ENCODE measurements at places on chromosomes 3 and 15.
A peak's percentile ranks its signal among the peaks of the same experiment; 100 is the strongest.

- DNase-seq = no peak
These were observed 138.4 kb downstream of the LEKR1 start for GRCh38 chr3:156964577-156964976.

GRCh38 chr15:32746116-32746857, 28.5 kb downstream of the GREM1 start:
- no peak for DNase-seq

GRCh38 chr3:172635588-172635987, 75.3 kb downstream of the NCEH1 start:
- peak; percentile 96 for DNase-seq

- DNase-seq = no peak
These were observed 118.3 kb downstream of the RFTN1 start for GRCh38 chr3:16395212-16395611.

DNA sequence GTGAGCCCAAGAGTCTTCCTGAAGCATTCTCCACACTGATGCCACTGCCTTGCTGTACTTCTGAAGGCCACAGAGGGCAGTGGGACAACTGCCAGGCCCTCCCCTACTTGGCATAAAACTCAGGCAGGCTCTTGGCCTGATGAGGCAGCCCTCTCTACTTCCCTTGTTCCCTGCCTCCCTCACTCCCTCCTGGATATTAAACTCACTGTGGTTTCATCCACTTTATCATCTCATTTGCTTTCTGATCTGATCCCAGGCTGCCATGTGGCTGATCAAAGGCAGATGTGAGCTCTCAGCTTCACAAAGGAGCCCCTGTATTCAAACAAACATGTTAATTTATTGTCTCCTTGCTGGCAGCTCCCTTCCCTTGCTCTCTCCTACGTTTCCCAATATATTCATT, 533.5 kb downstream of the IGSF11 start:
- DNase-seq = peak; percentile 2

DNA sequence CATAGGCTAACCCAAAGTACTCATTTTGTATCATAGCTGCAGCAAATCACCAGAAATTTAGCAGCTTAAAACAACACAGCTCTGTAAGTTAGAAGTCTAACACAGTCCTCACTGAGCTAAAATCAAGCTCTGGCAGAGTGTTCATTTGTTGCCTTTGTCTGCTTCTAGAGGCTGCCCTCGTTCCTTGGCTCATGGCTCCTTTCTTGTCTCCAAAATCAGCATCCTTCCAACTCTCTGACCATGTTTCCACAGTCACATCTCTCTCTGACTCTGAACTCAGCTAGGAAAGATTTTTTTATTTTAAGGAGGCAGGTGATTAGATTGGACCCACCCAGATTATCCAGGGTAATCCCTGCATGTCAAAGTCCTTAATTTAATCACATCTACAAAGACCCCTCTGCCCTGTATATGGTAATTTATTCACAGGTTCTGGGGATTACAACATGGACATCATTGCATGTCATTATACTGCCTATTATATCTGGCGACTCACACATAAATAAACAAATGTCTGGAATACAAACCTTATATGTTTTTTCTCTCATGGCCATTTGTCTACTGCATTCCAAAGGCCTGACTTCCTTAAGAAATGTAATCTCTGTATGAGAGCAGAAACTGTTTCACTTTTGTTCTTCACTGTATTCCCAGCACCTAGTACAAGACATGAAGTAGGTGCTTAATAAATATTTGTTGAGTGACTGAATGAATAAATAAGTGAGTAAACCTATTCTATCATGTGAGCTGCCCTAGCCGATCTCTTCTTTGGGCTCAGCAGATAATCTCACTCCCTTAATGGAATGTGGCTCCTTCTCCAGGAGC, 15.1 kb upstream of the UACA start:
- peak; percentile 89 for DNase-seq

- DNase-seq = peak; percentile 66
These were observed 590 bp downstream of the POLG start for GRCh38 chr15:89333959-89334509.

DNA sequence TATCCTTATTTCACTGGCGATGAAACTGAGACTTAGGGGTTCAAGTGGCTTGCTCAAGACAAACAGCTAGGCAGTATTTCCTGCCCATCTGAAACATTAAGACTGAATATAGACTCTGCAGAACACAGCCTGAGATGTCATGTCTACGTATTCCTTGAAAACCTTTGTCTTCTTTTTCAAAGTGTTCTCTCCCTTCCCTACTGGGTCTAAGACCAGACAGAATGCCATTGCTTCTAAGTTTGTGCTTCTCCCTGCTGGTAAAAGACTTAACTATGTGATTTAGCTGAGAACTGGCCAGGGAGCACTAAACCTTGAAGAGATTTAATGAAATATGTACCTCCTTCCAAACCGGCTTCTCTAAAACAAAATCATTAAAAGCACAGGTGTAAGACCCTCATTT, 9.9 kb downstream of the BCL6 start:
- DNase-seq = no peak

- no peak for DNase-seq
These were observed 53.1 kb upstream of the TAMM41 start for GRCh38 chr3:11899826-11900225.

DNA sequence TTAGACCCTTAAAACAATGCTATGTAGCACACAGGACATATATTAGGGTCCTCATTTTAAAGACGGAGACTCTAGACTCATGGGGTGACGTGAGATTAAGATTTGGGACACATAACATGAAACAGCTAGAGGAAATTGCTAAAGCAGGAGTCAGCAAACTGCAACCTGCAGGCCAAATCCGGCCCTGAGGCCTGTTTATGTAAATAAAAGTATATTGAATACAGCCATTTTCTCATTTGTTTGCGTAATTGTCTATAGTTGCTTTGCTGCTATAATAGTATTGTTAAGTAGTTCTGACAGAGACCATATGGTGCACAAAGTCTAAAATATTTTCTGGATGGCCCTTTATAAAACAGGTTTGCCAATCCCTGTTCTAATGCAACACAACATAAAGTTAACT, 115.5 kb downstream of the TMCO5A start:
- no peak for DNase-seq

DNA sequence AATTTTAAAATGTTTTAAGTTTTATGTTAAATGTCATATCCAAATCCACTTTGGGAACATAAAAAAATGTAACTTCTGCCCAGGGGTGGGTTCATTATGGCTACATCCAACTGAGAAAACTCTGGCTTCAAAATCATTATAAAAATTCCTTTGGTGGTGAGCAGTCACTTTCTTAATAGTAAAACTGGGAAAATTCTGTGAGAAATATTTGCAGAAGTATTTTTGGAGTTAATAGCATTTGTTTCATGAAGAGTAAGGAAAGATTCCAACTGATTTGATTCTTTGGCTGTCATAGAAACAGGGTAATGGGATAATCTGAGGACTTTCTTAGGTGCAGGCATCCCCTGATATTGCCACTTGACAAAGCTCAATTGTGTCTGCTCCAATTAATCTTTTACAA, 38.8 kb downstream of the CPA3 start:
- DNase-seq = no peak

Data from kidney tubule cell (primary cell).